ENCODE measurements at places on chromosomes 13 and 19.

GRCh38 chr13:99199541-99200431 is 868 bp upstream of the UBAC2 start:
- DNase-seq, result no peak

DNA sequence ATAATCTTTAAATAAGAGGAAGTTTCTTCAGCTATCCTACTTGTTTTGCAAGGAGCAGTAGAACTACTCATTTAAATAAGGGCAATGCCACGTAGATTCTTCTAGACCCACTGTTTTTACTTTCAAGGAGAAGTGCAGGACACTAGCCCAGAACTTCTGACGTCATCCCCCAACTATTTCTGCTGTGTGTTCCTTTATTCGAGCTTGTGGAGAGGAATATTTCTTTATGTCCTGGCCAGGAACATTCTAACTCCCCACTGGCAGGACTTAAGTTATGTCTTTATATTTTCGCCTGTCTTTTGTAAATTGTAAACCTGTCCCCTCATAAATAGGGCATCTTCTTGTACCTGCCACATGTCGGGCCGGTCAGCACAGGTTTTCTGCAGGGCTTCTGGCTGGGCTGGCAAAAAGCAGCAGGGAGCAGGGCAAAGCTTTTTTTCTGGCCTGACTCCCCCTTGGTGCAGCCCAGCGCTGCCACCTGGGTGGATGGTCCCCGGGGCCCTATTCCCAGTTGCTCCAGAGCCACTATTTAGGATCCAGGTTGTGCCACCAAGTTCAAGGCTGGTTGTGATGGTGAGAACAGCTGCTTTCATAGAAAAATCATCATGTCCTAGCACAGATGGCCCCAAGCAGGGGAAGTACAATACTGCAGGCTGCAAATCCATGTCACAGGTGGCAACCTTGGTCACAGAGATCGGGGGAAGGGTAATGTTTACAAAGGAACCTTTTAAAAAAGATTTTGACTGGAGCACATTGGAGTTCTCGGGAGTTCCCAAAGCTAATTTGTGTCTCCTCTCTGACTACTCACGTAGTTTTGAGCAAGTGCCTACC is 1.8 kb downstream of the MBNL2 start:
- DNase-seq, result no peak

GRCh38 chr13:93811071-93811737 is 584.6 kb downstream of the GPC6 start:
- DNase-seq, result no peak

- no peak for DNase-seq
These were observed 49.0 kb downstream of the FREM2 start for GRCh38 chr13:38735665-38736440.

GRCh38 chr13:47230155-47230554 is 333.3 kb upstream of the HTR2A start:
- no peak for DNase-seq

DNA sequence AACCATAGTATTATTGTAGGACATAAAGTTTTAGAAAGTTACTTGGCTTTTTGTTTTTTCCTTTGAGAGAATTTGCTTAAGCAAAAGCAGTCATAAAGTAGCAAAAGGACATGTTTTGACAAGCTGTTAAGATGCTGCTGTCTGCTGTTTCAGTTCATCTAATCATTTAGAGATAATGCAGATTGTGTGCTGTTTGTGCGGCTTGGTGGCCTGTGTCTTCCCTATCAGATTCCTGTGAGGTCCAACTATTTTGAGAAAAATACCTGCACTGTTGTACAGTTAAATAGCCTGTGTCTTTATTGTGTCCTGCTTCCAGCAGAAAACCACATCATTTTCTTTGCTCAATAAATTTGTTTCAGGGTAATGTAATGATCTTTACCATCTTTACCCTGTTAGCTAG is 20.0 kb downstream of the UCHL3 start:
- DNase-seq, result no peak

- DNase-seq, result no peak
These were observed 52.4 kb downstream of the CHST8 start for GRCh38 chr19:33673996-33674625.

- no peak for DNase-seq
These were observed 2.4 kb downstream of the AURKC start for GRCh38 chr19:57233207-57233606.

DNA sequence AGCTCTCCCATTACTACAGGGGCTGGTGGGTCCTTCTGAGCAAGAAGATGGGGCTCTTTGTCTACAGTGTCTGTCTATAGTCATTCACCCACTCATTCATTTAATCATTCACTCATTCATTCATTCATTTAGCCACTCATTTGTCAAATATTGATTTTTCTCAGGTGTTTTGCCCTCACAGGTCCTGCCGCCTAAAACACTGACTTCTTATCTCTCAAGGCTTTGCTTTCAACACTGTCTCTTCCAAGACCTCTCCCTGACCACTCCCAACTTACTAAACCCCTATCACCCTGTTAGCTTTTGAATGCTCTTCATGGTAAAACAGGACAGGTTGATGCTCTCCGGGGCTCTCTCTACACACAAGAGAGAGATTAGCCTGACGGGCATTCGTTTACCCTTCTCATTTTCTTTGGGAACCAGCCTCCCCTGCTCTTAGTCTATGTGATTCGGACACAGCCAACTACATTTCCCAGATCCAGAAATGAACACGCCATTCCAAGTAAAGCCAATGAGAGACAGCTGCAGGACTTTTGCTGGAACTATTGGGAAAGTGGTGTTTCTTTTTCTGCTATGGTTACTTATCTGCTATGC is 22.7 kb downstream of the FAM187B start:
- no peak for DNase-seq

- DNase-seq, result no peak
These were observed 1181.2 kb downstream of the PCDH9 start for GRCh38 chr13:66048888-66049287.

DNA sequence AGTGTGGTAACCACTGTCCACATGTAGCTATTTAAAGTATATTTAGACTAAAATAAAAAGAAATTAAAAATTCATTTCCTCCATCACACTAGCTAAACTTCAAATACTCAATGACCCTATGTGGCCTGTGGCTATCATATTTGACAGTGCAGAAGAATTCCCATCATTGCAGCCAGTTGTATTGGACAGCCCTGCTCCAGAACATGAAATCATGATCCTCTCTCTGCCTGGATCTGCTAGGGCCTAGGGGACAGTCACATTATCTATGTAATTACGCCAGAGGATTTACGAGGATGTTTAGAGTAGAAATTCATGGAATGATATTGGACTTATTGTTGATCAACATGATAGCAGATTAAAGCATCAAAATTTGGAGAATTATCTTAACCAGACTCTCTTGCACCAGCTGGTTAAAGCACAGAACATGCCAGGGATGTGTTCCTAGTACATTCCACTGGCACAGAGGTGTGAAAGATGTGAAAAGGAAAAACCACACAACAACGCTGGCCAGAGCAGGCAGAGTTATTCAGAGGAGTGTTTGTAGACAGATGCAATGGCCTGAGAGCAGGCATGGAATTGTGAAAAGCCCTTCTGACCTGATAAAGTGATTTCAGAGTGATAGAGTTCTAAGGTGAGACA is 108.9 kb upstream of the STARD13 start:
- DNase-seq, result no peak

- DNase-seq, result no peak
These were observed 887 bp downstream of the NDUFS7 start for GRCh38 chr19:1384478-1385110.

GRCh38 chr13:62482351-62482750 is 1066.7 kb upstream of the PCDH20 start:
- DNase-seq, result no peak
